ENCODE measurements at places on chromosomes 1 and 21.

GRCh38 chr1:226650236-226650841, 88.7 kb downstream of the ITPKB start:
- DNase-seq: no peak

GRCh38 chr1:8538502-8538901, 220.6 kb downstream of the SLC45A1 start:
- DNase-seq: no peak

- DNase-seq: no peak
Measured at GRCh38 chr1:214292322-214292721, 11.4 kb downstream of the SMYD2 start.

DNA sequence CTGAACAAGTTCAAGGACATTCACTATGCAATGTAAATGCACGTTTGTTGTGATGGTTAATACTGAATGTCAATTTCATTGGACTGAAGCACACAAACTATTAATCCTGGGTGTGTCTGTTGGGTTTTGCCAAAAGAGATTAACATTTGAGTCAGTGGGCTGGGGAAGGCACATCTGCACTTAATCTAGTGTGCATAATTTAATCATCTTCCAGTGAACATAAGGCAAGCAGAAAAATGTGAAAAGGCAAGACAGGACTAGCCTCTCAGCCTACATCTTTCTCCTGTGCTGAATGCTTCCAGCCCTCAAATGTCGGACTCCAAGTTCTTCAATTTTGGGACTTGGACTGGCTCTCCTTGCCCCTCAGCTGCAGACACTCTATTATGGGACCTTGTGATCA, 40.1 kb downstream of the PRPF38A start:
- no peak for DNase-seq

DNA sequence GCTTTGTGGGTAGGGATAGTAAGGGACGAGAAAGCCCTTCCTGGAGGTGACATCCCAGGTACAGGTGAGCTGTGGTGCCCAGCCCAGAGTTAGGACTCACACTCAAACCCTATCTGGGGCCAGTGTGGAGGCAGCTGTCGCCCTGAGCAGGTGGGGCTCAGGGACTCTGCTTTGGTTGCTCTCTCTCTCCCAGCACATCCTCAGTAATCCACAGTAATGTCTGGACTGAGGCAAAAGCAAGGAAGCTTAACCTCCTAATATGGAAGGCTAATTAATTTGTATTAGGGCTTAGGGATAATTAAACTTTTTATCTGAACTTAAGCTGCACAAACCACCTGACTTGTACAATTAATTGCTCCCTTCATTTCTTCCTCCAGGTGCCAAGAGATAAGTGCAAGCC, 38.2 kb downstream of the DDX20 start:
- DNase-seq: no peak

- no peak for DNase-seq
Measured at GRCh38 chr1:116330846-116331245, 42.2 kb upstream of the ATP1A1 start.
